ENCODE measurements at places on chromosomes 16 and 17.

DNA sequence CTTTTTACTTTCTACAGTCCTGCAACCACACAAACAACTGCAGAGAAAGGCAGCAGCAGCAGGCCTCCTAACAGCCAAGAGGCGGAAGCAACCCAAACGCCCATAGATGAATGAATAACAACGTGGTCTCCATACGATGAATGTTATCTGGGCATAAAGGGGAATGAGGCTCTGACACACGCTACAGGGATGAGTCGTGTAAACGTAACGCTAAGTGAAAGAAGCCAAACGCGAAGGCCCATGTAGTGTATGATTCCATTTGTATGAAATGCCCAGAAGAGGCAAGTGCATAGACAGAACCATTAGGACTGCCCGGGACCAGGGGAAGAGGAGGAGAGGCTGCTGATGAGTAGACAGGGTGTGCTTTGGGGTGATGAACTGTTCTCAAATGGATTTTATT lies 94.8 kb upstream of the DNAH17 start:
- no peak for DNase-seq

GRCh38 chr16:50821586-50821985 lies 79.7 kb downstream of the CYLD start:
- DNase-seq = no peak

- DNase-seq = no peak
Observed at GRCh38 chr17:2155573-2155972, 100.7 kb downstream of the HIC1 start.

DNA sequence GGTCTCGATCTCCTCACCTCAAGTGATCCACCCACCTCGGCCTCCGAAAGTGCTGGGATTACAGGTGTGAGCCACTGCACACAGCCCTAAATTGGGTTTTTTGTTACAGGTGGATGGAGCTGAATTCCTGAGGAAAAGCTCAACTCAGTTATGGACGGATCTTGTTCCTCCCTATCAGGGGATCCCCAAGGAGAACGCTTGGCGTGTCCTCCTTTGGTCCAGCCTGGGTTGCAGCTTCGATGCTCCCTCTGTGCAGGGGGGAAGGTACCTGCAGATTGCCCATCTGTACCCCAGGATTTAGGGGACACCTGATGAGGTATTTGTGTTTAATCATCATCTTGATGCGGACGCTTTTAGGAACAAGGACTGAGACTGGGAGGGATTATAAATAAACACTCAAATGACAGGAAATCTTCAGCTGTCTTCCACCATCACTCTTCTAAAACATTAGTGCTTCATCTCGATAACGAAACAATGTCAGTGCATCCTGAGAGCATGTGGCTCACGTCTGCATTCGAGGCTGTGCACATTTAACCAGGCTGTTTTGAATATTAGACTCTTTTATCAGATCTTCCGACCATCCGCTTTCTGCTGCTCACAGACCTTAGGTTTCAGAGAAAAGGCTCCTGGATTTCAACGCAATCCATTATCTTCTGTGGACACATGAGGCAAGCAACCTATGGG lies 18.2 kb upstream of the MEIOB start:
- no peak for DNase-seq

GRCh38 chr16:21001262-21001661 lies 100.7 kb downstream of the LYRM1 start:
- DNase-seq = no peak

DNA sequence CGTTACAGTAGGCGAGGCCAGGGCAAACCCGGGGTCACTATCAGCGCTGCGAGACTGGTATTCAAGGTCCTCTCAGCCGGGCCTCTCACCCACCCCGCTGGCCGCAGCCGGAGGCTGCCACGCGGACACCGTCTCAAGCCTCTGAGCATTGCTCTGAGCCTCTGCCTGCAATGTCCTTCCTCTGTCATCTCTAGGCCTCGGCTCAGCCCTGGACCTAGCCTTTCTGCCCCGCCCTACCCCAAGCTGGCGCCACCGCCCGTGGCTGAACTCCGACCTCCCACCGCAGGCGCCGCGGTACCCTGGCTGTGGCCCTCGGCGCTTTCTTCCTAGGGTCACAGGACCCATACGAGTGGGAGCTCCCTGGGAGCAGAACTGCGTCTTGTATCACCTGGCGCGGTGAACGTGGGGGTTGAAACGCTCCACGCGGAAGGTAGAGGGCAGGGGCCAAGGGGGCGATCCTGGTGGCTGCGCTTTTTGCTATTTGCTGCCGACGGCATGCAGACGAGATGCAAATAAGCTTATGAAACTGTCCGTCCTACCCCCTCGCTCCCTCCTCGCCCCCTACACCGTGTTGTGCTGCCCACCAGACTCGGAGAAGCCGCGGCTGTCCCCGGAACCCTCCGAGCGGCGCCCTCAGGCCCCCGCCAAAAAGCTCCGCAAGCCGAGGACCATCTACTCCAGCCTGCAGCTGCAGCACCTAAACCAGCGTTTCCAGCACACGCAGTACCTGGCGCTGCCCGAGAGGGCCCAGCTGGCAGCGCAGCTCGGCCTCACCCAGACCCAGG lies 3.7 kb downstream of the DLX4 start:
- DNase-seq = no peak

DNA sequence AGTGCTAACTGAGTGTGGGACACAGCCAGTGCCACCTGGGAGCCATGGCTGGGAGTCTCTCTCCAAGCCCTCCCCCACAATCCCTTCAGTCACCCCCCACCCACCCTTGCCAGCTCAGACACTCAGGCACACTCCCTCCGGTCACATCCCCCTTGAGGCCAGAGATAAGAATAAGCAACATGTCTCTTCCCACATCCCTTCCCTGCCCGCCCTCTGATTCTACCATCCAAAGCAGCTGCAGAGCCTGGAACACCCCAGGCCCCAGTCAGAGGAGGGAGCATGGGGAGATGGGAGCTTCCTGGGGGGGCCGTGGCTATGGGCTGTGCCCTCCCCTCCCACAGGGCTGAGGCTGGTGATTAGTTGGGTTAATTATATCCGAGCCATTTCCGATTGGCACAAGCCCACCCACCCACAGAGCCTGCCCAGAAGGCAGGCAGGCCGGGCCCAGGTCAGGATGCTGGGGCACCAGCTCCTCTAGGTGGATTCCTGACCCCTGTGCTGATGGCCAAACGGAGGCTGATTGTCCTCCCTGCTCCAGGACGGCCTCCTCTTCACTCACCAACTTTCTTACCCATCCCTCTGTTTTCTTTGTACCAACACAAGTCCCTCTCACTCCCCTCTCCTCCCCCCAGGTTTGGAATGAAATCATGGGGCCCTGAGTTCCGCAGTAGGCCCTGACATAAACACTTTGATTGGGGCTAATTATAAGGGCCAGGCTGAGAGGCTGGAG lies 28.6 kb upstream of the MEIOC start:
- no peak for DNase-seq

GRCh38 chr17:50043290-50044148 lies 12.4 kb upstream of the ITGA3 start:
- no peak for DNase-seq

GRCh38 chr17:1211287-1211686 lies 31.5 kb upstream of the ABR start:
- DNase-seq = no peak

GRCh38 chr16:14309001-14309886 lies 238.1 kb downstream of the MRTFB start:
- DNase-seq = no peak

DNA sequence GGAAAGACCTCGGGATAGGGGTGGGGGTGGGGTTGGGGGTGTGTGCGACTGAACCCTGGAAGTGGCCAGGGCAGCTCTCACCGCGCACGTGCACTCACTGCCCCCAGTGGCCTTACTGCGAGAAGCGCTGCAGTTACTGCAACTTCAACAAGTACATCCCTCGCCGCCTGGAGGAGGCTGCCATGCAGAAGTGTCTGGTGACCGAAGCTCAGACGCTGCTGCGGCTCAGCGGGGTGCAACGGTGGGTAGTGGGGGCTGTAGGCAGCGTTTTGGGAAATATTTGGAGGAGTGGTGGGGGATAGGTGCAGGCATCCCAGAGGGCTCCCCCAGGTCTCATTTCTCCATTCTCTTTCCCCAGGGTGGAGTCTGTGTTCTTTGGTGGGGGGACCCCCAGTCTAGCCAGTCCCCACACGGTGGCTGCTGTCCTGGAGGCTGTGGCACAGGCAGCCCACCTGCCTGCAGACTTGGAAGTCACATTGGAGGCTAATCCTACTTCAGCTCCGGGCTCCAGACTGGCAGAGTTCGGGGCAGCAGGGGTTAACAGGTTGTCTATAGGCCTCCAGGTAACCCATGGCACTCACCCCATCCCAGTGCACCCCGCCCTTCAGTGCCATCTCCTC lies 972 bp downstream of the RSAD1 start:
- DNase-seq = peak; percentile 38

GRCh38 chr17:48646183-48647102 lies 20.3 kb upstream of the HOXB9 start:
- no peak for DNase-seq

DNA sequence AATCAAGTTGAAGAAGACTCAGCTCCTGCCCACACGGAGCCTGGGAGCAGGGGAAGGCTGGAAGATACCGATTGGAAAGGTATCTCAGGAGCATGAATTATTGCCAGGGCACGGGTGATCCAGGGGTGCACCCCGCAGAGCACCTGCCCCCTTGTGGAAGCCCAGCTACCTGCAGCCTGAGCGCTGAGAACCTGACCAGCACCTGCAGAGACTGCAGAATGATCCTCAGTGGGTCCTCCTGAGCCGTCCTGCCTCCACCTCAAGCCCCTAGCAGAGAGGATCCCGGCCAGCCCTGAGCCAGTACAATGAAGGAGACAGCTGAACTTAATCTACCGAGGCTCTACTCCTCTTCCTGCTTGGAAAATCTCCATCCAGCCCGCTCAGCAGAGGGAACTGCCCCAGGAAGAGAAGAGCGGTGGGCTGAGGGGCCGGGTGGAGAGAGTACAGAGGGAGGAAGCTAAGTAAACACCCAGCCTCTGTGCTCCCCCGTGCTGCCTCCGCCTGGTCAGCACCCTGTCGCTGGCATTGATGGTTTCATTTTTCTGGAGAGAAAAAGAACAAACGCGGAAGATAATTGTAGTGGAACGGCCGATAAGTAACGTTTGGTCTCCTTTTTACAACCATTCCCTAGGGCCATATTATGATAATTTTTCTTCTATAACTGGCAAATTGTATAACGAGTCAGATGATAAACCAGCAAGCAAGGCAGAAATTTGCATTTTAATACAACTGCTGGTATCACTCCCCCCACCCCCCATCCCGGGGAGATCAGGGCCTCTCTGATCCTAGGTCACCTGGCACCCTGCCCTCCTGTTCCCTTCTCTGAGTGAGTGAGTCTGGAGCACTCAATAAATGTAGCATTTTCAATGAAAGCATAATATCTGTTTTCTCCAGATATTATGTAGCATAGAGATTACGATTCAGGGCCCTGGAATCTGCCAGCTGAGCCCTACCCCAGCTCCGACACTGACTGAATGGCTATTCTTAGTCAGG lies 204.5 kb upstream of the RPL38 start:
- DNase-seq = no peak

DNA sequence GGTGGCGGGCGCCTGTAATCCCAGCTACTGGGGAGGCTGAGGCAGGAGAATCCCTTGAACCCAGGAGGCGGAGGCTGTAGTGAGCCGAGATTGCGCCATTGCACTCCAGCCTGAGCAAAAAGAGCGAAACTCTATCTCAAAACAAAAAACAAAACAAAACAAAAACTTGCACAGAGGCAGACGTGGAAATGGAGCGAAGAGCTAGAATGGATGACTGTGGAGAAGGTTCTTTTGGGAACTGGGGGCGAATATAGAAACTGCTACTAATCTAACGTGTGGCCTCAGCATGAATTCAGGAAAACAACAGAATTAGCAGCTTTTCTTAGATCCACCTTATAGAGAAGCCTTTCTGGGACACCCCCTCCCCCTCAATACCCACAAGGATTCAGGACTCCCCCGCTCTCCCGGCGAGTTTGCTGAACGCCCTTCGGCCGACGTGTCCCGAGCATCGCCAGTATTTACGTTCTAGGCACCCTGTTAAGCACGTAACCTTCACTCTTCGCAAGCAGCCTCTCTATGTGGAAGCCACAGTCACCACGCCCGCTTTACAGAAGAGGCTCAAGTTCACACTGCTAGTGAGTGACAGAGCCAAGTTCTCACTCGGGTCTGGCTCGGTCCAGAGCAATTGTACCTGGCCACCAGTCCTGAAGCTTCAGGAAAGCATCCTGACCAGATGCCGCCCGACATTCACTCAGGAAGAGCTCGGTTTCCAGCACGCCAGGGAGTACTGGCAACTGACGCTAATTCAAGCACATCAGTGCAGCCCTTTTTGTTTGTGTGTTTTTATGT lies 13.3 kb upstream of the ABR start:
- no peak for DNase-seq

DNA sequence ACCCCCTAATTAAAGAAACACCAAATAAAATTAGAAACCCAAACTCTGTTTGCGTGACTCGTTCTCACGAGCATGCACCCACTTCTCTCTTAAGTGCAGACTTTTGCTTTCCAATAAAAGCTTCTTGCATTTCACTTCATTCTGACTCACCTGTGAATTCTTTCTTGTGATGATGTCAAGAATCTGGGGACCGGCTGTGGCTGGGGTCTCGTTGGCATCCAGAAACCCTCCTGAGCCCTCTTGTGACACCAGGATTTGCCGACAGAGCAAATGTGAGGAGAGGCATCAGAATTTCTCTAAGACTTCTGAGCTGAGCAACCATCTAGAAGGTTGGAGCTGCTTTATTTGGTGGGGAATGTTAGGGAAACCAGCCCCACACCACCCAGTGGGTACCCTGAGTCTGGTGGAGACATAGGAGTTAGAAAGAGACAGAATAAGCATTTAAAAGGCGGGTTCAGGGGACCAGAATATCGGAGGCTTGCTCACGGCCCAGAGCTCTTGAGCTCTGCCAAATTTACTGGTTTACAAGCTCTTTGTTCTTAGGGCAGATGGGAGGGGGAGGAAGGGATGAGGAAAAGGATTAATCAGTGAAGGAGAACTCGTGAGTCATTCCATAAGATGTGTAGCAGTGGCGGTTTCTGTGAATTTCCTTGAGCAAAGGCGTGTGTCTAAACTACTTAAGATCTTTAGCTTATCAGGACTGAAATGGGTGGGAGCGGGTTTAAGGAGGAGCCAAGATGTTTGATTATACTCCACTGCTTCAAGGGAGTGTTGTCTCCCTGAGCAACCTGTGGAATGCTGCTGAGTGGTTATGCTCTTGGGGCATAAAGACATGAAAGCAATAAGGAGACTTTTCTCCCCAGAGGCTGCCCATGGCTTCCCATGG lies 24.2 kb upstream of the TMC5 start:
- no peak for DNase-seq

DNA sequence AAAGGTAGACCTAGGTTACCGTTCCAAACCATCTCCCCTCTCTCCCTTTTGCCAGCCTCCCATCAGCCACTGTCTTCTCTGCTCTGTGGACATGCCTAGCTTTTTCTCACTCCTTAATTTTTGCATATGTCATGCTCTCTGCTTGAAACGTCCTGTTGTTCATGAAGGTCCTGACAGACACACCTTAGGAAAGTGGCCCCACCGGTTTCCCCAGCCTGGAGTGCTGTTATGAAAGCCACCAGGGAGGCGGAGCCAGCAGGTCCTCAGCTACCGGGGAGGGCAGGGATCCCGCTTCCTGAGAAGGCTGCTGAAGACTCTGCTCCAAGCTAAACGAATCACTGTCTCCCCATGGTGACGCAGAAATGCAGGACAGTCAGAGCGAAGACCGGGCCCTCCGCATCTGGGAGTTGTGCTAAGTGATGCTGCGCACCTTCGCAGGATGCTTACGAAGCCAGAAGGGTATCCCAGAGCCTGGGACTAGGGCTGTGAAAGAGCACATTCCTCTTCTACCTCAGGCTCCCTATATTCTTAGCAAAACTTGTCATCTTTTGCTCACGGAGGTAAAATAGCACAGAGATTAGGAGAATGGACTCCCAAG lies 2.3 kb upstream of the SLC16A11 start:
- no peak for DNase-seq

GRCh38 chr17:83174362-83175118 lies 95.1 kb downstream of the METRNL start:
- DNase-seq = no peak
